ENCODE measurements at places on chromosomes 13 and 19. TPM values are rescaled to one million over a fixed set of nuclear protein-coding genes. Genes with fewer than 3 reads are reported as not detected.

Gene WDR88
- total RNA-seq = 0.58 TPM

Gene LGI4
- 0.72 TPM for total RNA-seq

Gene ZNF304
- total RNA-seq = 13.6 TPM

Gene CCDC122
- 4.0 TPM for total RNA-seq

Gene LGALS16
- total RNA-seq = not detected

Gene COL4A2
- not detected for total RNA-seq

All from CD4-positive, alpha-beta memory T cell (primary cell).